B cell (primary cell): ENCODE measurements at places on chromosomes 7 and 10. TPM values are rescaled to one million over a fixed set of nuclear protein-coding genes. Genes with fewer than 3 reads are reported as not detected.

TMEM176B gene
- 0.25 and 0.73 TPM in 2 replicates for total RNA-seq

EEPD1 gene
- 3.8 and 4.1 TPM in 2 replicates for total RNA-seq

CCDC172 gene
- total RNA-seq, result not detected in 2 replicates

CALHM3 gene
- total RNA-seq, result not detected in 2 replicates

NEUROG3 gene
- total RNA-seq, result not detected in 2 replicates

PRKCQ gene
- total RNA-seq, result 0.15 and 0.27 TPM in 2 replicates

DNA sequence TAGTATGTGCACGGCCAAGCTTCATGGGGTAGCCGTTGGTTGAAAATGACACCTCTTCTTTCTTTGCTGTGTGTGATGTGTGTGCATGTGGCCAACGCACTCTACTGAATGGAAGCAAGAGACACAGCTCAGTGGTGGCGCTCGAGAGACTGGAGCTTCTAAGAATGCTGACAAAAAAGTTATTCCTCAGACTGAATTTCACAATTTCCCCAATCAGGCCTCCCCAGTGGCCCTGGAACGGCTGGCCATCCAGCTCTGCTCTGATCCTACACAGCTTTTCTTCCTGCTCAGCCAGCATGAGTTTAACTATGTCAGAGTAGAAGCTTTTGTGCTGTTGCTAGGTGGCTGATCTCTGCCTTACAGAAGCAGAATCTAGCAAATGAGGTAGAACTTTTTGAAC is 186.7 kb upstream of the PLXDC2 start:
- no peak overlapping the region for H3K27ac ChIP-seq
- no peak for DNase-seq
- no peak overlapping the region for H3K4me3 ChIP-seq
- no peaks in the 10 kb centered on the region for H3K36me3 ChIP-seq

- H3K27me3 ChIP-seq, result no peaks in the 10 kb centered on the region
- H3K4me1 ChIP-seq, result peaks cover 21% of the 10 kb centered on the region
- no peak for DNase-seq
These were observed 170.3 kb downstream of the NEURL1 start for GRCh38 chr10:103663802-103664201.

- no peak overlapping the region for H3K4me3 ChIP-seq
- no peaks in the 10 kb centered on the region for H3K36me3 ChIP-seq
- H3K4me1 ChIP-seq, result no peaks in the 10 kb centered on the region
These were observed 73.4 kb downstream of the LYZL2 start for GRCh38 chr10:30556189-30556588.

DNA sequence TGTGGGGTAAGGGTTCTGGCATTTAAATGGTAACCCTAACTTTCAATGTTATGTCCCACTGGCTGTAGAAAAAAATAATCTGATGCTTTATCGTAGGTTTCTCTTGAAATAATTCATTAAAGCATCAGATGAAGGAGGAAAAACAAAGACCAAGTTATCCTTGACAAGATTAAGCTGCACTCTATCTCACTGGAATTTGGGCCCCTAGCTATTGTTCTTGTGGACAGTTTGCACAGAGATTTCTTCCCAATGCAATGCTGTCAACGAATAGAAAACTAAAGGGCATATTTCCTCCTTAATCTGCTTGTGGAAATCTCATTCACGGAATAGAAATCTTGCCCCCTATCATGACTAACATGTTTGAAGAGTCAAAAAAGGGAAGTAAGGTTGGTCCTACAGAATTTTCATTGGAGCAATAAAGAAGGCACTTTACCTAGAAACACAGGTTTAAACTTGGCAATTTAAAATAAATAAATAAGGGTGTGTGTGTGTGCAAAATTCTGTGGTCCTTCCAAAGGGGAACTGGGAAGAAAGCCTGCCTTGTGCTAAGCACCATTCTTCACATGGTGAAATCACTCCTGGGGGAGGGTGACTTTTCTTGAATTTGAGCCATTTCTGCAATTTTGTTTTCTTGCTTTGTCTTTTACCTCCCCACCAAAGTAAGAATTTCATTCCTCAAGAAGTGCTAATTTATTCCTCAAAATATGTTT is 242.8 kb downstream of the GLI3 start:
- no peaks in the 10 kb centered on the region for H3K4me1 ChIP-seq
- no peak overlapping the region for H3K27ac ChIP-seq
- no peaks in the 10 kb centered on the region for H3K36me3 ChIP-seq
- no peak for DNase-seq

DNA sequence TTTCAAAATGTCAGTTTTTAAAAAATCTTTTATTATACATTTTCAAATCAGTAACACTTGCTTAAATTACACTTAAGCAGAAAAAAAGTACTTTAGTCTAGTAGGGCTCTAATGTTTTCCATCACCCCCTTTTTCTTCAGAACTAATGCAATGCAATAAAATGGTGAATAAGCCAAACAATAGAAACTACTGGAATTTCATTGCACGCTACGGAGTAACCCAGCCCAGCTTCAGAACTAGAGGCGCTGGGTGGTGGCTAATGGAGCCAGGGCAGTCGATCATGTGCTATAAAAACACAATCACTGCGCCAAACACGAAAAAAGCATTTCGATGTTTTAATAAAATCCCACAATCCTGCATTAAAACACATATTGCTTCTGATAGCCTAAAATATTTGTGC is 59.9 kb upstream of the ODAD2 start:
- no peak overlapping the region for H3K27ac ChIP-seq
- no peak for DNase-seq
- H3K4me3 ChIP-seq, result no peak overlapping the region
- H3K27me3 ChIP-seq, result no peaks in the 10 kb centered on the region
- no peaks in the 10 kb centered on the region for H3K4me1 ChIP-seq
- H3K36me3 ChIP-seq, result peaks cover 4% of the 10 kb centered on the region

DNA sequence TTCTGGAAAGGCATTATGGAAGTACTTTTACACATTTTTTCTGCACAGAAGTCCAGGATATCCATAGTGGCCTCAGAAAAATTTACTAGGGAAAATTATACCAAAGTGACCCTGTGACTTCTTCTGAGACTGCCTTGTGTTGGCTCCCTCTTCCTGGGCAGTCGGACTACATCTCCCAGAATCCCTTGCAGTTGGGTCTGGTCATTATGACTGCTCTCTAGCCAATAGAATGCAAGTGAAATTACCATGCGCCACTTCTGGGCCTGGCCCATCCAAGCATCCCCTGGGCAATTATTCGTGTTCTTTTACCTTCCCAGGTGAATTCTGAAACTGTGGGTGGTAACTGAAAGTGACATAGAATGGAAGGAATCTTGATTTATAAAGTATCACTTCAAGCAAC is 430.9 kb downstream of the ACTR3B start:
- no peaks in the 10 kb centered on the region for H3K27me3 ChIP-seq
- DNase-seq, result no peak
- H3K36me3 ChIP-seq, result no peaks in the 10 kb centered on the region
- no peak overlapping the region for H3K27ac ChIP-seq
- H3K4me3 ChIP-seq, result no peak overlapping the region
- H3K4me1 ChIP-seq, result no peaks in the 10 kb centered on the region

DNA sequence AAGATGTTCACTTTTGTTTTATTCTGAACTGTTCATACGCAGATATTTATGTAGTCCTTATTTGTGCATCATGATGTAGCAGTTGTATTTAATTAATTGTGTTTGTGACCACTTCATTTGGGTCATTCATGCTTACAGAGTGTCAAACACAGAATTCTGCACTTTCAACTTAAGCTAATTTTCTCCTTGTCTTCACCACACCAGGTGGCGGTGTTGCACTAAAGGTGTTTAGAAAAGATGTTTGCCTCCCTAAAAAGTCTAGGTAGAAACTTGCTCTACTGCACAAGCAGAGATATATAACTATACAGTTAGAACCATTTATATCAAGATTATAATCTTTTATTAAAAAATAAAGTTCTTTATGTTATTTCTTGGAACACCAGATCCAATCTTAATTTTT is 1.3 kb upstream of the TAS2R38 start:
- no peak overlapping the region for H3K4me3 ChIP-seq
- no peak overlapping the region for H3K27ac ChIP-seq
- H3K36me3 ChIP-seq, result no peaks in the 10 kb centered on the region
- peaks cover 17% of the 10 kb centered on the region for H3K4me1 ChIP-seq

DNA sequence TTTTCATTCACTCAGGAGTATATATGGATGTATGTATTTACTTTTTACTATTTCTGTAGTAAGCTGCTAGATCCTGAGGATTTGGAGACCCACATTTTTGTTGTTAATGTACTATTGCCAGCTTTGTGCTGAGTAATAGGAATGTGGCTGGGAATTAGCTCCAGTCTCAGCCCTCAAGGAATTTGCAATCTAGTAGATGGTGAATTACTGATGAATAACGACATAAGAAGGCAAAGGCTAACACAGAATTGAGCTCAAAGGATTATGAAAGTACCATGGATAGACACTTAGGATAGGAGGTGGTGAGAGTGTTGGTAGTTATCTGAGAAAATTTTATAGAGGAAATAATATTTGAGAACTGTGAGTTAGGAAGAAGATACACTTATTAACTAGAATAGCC is 19.9 kb downstream of the CASD1 start:
- H3K4me3 ChIP-seq, result no peak overlapping the region
- no peaks in the 10 kb centered on the region for H3K4me1 ChIP-seq
- no peak for DNase-seq
- no peaks in the 10 kb centered on the region for H3K27me3 ChIP-seq
